ENCODE measurements at places on chromosomes 1 and 21. TPM values are rescaled to one million over a fixed set of nuclear protein-coding genes. Genes with fewer than 3 reads are reported as not detected.
A peak's percentile ranks its signal among the peaks of the same experiment; 100 is the strongest.

GRCh38 chr1:27635396-27636142, 584 bp upstream of the FGR start:
- peak; percentile 32 for DNase-seq

GRCh38 chr1:30283199-30283962, 440.0 kb downstream of the MATN1 start:
- DNase-seq = no peak

DNA sequence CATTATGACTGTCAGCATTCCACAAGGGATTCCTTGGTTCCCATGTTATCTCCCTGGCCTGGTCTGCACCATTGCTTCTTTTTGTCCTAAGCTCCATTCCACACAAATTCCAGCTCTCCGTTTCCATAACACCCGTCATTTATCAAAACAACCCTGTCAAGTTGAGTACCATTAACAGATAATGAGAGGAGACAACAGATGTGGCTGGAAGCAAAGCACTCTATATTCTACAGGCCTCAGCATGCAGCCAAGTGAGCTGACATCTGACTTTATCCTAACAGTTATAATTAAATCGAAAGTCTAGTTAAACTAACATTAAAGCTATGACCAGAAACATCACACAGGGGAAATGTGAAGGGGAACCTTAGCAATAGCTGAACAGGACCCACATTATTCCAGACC, 110.4 kb downstream of the RERE start:
- no peak for DNase-seq

- DNase-seq = no peak
These were observed 7.2 kb upstream of the IGSF3 start for GRCh38 chr1:116674751-116675150.

GRCh38 chr1:43238085-43238484, 31.7 kb upstream of the TMEM125 start:
- DNase-seq = peak; percentile 92

DNA sequence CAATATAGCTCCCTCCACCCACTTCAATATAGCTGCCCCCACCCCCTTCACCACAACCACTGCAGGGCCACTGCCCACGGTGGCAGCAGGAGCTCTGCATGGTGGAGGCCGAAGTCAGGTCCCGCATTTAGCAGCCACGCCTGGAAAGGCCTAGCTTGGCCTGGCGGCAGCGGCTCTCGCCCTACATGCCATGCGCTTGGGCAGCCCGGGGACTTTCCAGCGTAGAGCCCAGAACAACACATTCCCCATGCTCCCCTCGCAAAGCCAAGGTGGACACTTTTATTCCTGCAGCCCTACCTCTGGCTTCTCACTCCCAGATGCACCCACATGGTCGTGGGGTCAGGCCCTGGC, 37.1 kb downstream of the LHX4 start:
- peak; percentile 35 for DNase-seq

GRCh38 chr1:7022058-7022457, 236.8 kb downstream of the CAMTA1 start:
- DNase-seq = peak; percentile 59

GRCh38 chr1:61741711-61742619, at the start of gene PATJ:
TSS of gene PATJ (plus strand) at chr1:61742480. CDS start at chr1:61762893, 20,413 bp downstream.
- DNase-seq = peak; percentile 94

DNA sequence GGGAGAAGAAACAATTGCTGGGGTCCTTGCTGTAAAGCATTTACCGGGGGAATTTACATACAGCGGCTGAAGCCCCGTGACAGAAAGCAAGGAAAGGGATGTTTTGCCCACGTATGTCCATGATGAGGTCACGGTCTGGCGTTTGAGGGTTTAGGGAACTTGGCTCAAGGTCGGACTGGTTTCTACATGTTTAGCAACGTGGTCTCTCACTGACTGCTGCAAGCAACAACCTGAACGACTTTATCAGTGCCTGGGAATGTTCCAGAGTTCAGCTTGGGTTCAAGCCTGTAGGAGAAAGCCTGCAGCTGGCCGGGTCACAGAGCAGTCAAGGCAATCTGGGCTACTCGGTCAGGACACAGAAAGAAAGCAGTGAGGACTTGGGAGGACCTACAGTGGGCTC, 323.3 kb downstream of the AJAP1 start:
- no peak for DNase-seq

DNA sequence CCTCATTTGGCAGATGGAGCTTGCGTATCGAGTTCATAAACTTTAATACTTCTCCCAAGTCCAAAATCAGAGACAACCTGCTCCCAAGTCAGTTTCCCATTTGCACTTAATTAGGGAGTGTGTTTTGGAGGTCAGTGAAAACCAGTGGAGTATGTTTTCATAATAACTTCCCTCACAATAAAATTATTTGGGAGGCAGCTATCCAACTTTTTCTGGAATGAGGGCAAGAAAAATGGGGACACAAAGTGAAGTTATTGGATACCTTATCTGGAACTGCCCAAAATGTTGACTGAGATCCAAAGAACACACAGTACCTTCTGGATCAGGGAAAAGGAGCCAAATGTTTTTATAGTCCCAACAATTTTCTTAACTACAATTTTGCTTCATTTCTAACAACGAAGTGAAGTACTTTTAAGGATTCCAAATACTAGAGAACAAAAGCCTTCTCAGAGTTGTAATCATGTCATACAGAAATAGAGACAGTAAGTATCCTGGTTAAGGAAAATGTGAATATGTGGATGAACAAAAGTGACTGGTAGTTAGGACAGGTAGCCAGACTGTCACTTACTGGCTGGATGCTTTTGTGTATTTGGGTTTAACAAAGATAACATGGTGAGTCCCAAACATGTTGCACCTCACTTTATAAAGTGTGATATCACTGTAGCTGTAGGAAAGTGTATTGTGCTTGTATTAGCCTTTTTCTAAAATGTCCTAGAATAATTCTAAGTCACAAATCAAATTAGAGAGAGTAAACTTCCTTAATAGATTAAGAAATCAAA, 325.0 kb downstream of the HLX start:
- DNase-seq = no peak

The OR2T2 gene
- not detected for total RNA-seq

Data from endodermal cell (in vitro differentiated cells).